ENCODE measurements at places on chromosomes 6 and 20.

DNA sequence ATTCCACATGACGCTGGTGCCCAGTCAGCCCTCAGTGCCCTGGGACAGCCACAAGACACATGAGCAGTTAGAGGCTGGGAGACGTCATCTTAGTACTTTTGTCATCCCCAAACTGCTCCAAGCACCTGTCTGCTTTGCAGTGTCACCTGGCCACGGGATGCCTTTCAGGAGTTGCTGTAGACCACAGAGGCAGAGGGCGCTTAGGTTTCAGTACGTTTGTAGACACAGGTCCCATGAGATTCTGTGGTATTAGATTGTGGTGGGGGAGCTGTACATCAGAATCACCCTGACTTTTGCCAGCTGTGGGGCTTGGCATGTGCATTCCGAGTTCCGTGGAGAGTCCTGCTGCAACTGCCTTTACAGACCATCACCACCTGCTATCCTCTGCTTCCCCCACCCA is 16.7 kb downstream of the MAVS start:
- no peak for DNase-seq

- no peak for DNase-seq
These were observed 172.9 kb downstream of the ADGRG6 start for GRCh38 chr6:142474531-142475289.

DNA sequence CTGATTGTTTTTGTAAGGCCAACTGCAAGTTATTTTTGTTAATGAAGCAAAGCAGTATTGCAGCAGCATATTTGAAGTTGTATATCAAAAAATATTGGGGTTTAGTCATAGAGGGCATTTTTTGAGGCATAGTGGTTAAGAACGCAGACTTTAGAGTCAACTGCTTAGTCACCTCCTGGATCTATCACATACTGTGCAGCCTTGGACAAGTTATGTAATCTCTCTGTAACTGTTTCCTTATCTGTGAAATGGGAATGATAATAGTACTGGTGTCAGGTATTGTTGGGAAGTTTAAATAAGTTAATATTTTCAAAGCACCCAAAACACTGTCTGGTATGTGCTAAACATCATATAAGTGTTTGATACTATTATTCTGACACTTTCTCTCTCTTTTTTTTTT is 27.2 kb upstream of the EFHC1 start:
- no peak for DNase-seq

DNA sequence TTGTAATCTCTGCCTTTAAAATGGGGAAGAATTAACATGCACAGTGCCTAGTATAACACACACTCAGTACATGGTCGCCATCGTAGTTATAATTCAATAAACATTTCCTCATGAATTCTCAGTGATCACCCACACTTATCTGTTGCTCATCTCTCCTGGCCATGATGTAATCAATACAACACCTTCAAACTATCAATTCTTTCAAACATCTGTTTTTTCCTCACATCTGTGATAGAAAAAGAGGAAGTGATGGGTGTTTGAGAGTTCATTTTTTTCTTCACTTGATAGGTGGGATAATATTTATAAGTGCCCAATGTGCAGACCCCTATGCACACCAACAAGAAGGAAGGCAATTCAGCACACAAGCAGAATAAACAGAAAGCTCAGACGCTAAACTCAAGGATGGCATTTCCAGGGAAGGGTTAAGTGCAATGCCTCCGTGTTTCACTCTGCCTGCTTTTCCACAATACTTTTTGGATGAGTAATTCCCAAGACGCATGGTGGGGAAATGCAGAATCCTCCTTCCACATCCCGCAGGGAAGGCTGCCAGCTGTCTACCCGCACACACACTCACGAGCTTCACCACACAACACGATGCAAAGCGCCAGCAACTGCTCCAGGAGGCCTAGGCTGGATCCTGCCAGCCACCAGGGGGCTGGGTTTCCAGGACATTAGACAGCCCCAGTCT is 100.3 kb downstream of the GMPR start:
- DNase-seq, result no peak

GRCh38 chr6:136641166-136641565 is 90.9 kb upstream of the MAP7 start:
- no peak for DNase-seq

DNA sequence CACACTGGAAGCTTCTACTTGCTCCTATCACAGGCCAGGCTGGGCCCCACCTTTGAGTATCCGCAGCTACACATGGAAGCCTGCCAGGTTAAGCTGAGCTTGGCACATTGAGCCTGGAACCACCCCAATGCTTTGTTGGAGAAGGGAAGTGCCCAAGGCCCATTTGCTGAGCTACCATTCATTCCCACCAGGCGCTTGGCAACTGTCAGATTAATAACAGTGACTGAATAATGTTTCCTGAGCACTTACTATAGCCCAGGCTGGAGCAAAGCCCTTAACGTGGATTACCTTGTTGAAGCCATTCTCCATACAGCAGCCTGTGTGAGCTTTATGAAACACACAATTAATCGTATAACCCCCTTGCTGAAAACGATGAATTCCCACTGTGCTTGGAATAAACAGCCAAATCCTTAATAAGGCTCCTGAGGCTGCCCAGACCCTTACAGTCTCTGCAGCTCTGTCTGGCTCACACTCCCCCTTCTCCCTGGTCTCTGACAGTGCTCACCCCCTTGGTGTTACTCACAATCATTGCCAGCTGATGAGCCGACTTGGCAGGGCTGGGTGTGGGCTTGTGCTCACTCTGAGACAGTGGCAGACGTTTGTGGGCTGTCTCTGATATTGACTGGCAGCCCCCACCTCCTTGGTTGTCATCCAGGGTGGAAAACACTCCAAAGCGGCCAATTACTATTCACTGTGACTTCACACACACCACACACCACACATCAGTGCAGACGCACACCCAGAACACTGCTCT is 357.1 kb downstream of the MAFB start:
- DNase-seq, result no peak

DNA sequence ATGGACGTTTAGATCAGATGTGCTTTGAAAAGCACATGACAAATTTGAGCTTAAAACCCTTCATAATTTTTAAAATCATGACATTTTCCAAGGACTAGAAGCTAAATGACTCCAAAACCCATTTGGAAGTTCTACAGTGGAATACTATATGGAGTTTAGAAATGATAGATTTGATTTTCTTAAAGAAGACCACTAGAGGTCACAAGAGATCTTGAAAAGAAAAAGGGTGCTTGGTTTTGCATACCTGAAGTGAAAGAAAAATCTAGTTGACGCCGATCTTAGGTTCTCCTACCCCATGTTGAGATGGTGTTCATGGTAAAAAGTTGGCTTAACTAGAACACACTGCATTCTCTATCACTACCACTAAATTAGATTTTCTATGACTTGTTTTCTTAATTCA is 31.5 kb downstream of the CFAP61 start:
- DNase-seq, result no peak

- DNase-seq, result no peak
These were observed 5.8 kb downstream of the HDGFL1 start for GRCh38 chr6:22575190-22575589.

GRCh38 chr20:19241440-19241839 is 29.0 kb downstream of the SLC24A3 start:
- DNase-seq, result no peak

DNA sequence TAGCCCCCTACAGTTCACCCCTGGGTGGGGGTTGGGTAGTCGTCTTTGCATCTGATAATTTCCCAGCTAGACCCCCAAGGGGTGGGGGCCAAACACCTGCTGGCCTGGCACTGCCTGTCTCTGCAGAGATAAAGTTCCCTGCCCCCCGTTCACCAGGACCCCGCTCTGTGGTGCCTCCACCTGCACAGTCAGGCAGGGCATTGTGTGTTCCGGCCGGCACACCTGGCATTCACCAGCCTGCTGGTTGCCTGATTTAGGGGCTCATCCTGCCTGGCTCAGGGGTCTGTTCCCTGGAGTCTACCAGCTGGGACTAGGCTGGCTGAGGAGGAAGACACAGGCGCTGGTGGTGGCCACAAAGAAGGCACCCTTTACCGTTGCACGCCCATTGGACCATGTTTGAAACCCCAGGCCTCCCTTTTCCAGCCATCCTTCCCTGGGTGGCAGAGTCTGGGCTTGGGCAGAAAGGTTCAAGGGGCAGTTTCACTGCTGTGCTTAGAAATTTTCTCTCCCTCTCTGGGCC is 30.8 kb upstream of the SCRT2 start:
- DNase-seq, result no peak

GRCh38 chr6:169014211-169015197 is 239.1 kb downstream of the THBS2 start:
- DNase-seq, result no peak

GRCh38 chr6:81844686-81845085 is 92.2 kb upstream of the TENT5A start:
- no peak for DNase-seq

GRCh38 chr6:21395121-21395520 is 198.4 kb upstream of the SOX4 start:
- no peak for DNase-seq

GRCh38 chr6:32074996-32075532 is 34.1 kb downstream of the TNXB start:
- no peak for DNase-seq

DNA sequence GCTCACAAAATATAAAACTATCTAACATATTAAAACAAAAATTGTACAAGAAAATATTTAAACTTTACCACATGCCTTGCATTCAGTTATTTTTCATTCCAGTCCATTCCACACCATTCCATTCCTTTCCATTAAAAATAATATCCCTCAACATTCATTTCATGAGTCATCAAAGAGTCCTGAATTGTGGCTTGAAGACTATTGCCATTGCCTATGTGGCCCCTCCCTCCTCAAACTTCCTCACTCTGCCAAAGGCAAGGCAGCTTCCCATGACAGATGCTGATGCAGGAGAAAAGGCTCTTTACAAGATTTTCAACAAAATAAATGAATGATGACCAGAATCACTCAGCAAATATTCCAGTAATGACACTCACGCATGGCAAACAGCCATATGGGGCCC is 31.7 kb downstream of the IL20RA start:
- no peak for DNase-seq

- DNase-seq, result no peak
These were observed 169.7 kb downstream of the HAO1 start for GRCh38 chr20:7770578-7770977.

DNA sequence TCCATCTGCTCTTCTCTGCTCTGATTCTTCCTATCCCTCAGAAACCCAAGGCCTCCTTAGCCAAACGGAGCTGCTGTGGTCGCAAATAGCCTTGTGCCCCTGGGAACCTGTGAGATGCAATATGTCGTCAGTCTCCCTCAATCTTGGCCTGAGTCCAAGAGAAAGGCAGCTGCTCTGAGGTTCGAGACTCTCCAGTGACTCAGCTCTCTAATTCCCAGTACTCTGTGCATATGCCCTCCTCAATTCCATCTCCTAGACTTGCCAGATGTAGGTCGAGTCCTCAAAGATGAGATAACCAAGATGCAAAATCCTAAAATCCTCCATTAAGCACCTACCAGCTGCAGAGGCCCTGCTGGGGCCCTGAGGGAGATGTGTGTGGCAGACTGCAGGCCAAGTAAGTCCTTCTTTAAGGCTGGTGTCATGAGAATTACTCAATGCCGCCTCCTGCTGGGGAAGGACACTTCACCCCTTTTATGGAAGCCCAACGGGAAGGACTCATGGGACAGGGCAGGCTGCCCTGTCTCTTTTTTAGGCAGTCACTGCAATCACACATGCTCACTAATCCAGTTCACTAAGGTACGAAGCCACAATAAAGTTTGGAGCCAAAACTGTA is 28.5 kb downstream of the C6orf15 start:
- DNase-seq, result peak; percentile 21

GRCh38 chr6:78347191-78347916 is 520.0 kb upstream of the IRAK1BP1 start:
- no peak for DNase-seq

GRCh38 chr20:36498386-36499179 is 42.7 kb upstream of the MYL9 start:
- no peak for DNase-seq

DNA sequence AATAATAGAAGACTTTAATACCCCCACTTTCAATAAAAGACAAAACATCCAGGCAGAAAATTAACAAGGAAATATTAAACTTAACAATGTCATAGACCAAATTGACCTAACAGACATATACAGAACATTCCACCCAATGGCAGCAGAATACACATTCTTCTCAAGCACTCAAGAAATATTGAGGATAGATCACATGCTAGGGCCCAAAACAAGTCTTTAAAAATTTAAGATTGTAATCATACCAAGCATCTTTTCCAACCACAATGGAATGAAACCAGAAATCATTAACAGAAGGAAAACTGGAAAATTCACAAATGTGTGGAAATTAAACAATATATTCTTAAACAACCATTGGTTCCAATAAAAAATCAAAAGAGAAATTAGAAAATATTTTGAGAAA is 161.0 kb downstream of the COL12A1 start:
- no peak for DNase-seq

GRCh38 chr6:53216301-53216700 is 67.7 kb upstream of the GCM1 start:
- DNase-seq, result no peak

DNA sequence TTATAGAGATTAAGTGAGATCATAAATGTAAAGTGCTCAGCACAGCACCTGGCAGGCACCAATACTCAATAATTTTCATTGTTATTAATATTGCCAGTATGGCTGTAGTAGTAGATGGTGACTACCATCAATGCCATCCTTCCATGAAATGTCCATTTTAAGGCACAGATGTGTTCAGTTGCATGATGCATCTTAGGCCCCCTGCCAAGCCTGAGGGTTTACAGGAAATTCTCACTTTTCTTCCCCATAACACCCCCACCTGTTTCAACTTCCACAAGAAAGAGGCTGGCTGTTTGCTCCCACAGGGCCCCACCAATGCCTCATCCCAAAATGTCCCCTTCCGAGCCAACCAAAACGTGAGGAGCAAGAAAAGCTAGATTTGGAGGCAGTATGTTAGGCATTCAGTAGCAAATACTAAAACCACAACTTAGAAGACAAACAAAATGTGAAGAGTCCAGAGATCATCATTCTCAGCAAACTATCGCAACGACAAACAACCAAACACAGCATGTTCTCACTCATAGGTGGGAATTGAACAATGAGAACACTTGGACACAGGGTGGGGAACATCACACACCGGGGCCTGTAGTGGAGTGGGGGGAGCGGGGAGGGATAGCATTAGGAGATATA is 110.6 kb upstream of the NHSL1 start:
- no peak for DNase-seq

DNA sequence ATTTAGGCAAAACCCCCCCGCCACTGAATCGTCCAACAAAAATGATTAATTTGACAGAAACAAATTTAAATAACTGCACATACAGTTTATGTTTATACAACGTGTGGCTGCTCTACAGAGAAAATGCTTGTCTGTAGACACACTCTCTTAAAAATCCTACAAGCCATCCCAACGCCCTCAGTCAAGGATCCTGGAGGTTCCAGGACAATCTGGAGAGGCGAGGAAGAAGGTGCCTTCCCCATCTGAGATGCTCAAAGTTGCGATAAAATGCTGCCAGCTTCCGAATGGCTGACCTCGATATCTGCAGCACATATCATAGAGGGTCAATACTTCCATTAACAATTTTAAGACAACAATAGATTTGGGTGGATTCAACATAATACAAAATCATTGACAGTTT is 25.3 kb downstream of the ZNF217 start:
- no peak for DNase-seq

DNA sequence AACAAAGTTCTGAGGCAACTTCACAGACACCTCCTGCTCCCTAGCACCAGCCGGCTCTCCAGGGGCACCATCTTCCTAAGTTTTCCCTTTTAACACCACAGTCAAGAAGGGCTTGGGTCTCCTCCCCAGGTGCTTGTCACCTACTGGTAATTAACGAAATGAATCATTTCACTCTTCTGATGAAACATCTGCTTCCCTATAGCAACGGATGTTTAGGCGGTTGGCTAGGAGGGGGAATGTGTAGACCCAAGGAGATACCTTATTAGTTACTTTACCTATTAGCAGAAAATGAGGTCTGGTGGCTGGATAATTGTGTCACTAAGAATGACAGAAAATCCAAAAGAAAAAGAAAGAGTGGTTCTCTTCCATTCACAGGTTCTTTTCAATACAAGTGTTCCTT is 46.3 kb upstream of the FABP7 start:
- DNase-seq, result no peak
